Stimulated activated CD4-positive, alpha-beta T cell treated with anti-CD3 and anti-CD28 coated beads, Interleukin-1b, Interleukin-23, amount 100 ng/mL, for 1 hour (primary cell): ENCODE measurements at places on chromosomes 2 and 18.

DNA sequence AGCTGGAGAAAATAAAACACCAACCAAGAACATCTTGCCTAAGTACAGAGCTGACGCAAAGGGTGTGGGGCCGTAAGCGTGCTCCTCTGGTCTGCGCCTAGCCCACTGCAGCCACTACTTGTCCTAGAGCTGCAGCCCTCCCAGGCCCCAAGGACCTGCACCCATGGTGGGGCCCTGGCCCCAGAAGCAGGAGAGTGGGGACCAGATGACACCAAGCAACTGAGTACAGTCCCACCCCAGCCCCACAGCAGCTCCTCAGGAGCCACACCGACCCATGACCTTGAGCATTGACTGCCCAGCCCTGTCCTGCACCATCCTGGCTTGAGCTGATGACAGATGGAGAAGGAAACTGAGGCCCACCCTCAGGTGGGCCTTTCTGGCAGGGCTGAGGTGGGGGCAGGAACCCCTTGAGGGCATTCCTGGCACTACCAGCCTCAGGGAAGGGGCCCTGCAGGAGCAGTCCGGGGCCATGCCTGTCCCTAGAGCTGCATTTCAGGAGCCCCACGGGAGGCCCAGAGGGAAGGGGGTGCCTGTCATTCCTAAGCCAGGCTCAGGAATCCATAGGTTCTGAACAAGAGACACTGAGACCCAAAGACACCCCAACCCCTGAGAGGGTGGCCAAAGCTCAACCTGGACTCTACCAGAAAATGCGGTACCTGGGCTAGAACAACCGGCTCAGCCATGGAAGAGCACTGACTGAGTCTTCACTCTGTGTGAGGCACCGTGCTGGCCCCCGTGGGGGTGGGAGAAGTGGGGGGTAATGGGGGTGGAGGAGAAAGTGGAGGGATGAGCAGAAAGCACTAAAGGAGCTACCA lies 4.9 kb downstream of the KIF1A start:
- DNase-seq: no peak

DNA sequence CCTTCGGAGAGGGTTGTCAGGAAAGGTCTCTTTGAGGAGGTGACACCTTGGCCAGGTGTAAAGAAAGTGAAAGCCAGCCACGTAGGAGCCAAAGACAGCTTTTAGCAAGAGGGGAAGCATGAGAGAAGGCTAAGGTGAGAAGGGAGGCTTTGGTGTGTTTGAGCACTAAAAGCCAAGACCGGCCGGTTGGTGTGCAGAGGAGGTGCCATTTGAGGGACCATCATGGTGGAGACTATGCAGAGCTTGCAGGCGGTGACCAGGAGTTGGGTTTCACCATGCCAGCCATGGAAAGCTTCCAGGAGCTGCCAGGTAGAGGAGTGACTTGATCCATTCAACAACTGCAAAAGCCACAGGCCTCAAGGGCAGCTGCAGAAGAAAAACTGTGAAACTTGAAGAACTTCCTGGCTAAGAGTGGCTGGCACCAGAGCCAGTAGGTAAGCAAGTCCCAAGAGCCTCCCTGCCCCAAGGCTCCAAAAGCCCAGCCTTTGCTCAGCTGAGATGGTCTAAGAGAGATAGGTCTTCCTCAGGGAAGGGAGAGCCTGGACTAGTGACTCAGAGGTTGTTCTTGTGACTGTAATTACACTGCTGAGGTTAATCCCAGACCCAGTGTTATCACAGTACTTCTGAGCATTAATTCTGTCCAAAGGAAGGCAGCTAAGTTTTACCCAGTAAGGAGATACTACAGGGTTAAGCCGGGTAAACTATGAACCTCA lies 319.0 kb downstream of the BCL11A start:
- DNase-seq: no peak

DNA sequence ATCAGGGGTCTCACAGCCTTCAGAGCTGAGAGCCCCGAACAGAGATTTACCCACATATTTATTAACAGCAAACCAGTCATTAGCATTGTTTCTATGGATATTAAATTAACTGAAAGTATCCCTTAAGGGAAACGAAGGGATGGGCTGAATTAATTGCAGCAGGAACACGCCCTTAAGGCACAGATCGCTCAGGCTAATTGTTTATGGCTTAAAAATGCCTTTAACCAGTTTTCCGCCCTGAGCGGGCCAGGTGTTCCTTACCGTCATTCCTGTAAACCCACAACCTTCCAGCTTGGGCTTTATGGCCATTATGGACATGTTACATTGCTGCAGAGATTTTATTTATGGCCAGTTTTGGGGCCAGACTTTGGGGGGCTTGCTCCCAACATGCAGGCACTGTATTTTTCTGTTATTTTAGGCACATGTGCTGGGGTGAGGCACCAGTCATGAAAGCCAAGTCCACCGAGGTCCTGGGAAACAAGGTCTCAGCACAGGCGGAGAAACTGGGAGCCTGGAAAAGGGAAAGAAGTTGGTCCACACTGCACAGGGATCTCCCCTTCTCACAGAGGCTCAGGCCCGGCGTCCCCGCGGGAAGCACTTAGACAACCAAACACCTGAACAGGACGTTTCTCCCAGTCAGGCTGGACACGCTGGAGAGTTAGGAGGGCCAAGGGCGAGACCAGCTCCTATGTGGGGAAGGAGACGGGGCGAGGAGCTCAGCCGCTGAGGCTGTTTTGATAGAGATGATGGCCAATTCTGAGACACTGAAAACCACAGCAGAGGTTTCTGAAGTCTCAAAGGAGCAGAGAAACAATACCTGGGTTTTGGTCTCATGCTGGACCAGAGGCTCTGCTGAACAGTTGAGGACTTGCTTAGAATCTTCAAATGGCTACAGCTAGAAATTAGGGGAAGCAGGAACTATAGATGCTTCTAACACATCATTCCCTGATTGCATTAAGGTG lies 86.7 kb downstream of the TMEM18 start:
- DNase-seq: no peak

DNA sequence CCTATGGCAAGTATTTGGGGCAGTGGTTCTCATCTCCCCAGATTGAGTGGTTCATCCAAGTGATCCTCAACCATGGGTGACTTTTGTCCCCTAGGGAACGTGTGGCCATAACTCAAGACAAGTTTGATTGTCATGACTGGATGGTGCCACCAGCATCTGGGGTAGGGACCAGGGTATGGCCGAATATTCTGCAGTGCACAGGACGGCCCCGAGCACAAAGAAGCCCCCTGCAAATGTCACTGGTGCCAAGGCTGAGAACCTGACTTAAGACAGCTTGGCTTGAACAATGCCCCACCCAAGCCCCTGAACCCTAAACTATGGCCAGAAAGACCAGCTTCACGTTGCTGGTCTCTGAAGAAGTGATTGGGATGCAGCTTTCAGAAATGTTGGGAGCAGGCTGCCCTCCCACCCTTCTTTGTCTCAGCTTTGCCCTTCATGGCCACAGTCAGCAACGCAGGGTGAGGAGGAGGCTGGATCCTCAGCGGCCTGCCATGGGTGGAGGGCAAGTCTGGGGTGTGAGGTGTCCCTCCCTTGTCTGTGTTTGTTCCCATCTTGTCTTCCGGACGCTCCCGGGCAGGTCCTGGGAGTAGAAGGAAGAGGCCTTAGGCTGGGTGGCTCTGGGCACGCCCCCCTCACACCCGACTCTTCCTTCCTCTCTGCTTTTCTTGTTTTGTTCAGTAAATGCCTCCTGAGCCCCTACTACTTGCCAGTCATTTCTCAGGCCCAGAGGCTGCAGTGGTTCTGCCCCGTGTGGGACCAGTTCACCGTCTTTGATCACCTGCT lies 43.4 kb downstream of the GREB1 start:
- no peak for DNase-seq

- DNase-seq: no peak
Observed at GRCh38 chr2:158779621-158780020, 15.5 kb upstream of the DAPL1 start.

DNA sequence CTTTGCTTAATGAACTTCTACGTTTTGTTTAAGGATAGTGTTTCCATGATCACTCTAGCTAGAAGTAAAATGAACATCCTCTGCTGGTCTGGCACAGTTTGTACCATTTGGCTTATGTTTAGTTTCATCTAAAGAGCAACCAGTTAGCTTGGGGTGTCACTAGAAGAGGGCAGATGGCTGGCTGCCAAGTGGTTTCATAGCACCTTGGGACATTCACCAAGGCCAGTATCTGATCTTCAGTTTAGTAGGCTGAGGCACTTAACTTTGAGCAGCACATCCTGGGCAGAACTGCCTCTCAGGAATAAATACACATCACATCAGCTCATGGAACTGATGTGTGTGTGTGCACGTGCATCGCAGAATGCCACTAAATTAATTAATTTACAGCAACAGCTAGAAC lies 68.4 kb downstream of the NXPH2 start:
- DNase-seq: no peak

GRCh38 chr18:2984091-2984490 lies 28.9 kb downstream of the LPIN2 start:
- DNase-seq: no peak
